ENCODE measurements at places on chromosomes 6 and 20.
A peak's percentile ranks its signal among the peaks of the same experiment; 100 is the strongest.

DNA sequence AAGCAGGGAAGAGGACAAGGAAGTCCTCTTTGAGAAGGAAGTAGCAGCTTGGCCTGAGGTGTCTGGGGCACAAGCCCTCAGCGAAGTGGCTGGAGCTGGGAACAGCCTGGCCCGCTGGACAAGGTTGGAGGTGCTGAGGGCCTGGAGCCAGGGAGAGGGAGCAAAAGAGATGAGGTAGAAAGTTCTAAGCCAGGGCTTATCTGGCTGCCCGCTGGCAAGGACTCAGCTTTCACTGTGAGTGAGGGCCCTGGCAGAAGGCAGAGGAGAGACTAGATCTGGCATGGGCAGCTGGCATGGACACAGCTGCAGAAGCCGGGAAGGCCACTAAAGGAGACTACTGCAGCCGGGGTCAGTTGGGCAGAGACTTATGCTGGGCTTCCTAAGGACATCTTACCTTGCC lies 21.8 kb upstream of the PCMTD2 start:
- DNase-seq = no peak

DNA sequence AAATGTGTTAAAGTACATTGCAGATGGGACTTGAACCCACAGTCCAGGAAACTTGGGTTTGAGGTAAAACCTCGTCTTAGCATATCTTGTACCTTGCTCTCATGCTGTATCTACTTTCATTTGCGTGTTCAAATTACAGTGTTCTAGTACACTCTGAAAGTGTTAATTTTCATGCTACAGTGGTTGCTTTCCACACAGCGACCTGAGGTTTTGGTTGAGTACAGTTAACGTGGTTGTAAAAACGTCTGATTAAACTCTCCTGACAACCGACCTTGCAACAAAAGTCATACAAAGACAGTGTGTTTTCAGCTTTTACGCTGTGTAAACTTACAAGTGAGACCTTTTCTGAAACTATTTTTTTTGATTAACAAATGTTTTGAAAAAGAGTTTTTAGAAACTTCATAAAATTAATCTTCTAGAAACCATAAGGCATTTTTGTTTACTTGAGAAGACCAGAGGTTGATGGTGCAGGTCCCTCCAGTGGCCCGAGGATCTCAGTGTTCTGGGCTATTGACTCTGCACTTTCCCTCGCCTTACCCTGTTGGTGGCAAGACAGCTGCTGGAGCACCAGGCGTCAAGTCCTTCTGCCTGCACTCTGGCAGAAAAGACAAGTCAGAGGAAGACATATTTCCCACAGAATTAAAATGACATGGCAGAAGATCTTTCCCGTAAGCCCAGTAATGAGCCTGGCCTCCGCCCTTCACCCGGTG lies 334.0 kb downstream of the THBS2 start:
- DNase-seq = no peak

DNA sequence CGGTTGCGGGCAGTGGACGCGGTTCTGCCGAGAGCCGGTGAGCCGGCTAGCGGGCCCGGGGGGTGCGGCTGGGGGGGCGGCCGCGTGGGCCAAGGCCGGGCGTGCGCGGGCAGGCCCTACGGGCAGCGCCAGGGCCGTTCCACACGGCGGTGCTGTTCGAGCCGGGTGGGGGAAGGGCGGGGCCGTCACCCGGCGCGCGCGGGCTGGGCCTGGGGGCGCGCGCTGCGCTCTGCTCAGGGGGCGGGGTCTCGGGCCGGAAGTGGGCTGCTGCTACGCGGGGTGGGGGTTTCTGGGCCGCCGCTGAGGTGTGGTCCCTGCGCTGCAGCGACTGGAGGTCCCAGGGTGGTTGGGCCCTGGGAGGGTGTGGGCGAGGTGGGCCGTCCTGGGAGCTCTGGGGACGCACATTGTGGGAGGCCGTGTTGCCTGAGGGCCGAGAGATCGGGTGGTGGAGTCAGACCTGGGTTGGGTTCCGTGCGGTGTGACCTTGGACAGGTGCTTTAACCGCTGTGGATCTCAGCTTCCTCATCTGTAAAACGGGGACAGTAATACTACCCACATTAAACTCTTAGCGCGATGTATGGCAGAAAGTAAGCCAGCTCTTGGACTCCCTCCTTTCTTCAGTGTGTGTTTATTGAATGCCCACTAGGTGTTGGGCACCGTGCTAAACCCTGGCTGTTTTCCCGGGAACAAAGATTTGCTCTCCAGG lies 391 bp downstream of the MAPRE1 start:
- peak; percentile 78 for DNase-seq

- no peak for DNase-seq
These were observed 3.9 kb upstream of the SDCBP2 start for GRCh38 chr20:1332749-1333300.

DNA sequence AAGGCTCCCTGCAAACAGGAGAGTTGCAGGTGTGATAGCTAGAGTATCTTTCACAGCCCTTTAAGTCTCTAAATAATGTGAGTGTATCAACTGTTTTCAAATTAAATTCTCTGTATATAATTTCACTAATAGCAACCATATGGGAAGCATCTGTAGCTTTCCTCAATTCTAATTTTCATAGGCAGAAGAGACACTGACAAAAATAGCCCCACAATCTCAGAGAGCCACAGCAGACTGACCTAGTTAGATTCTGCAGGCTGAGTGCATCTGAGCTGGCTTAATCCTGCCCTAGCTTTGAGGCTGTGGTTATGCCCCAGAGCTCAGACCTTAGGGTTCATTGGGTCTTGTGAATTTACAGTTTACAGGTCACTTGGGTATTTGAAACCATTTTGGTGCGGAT lies 63.9 kb downstream of the MAP7 start:
- DNase-seq = no peak

DNA sequence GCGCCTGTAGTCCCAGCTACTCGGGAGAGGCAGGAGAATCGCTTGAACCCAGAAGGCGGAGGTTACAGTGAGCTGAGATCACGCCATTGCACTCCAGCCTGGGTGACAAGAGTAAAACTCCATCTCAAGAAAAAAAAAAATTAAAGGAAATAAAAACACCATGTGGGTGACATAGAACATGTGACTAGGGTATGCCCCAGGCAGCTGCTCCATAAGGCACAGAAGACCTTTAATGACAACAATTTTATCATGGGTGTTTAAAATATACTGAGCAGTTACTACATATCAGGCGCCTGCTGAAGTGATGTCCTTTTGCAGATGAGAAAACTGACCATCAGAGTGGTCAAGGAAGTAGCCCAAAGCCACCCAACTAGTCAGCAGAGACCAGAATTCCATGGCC lies 8.0 kb downstream of the PEDS1 start:
- no peak for DNase-seq

DNA sequence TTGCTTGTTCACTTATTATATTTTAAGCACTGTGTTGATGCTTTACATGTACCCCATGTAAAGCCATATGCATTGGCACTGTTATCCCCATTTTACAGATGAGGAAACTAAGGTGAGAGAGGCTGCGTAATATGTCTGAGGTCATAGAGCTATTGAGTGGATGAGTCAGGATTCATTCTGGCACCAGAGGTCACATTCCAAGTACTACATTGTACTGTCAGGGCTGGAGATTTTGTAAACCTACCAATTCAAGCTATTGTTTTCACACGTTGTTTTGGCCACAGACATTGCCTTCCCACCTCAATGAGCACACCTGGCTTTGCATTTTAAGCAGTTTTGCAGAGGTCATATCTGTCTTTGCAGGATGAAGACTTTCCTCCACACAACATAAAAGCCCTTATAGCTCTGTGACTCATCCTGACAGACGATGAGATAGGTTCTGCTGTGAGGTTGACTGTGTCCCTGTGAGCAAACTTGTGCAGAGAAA lies 33.2 kb downstream of the ANKS1A start:
- DNase-seq = no peak

- DNase-seq = no peak
These were observed 57.0 kb downstream of the MAP1LC3A start for GRCh38 chr20:34615477-34615876.

- no peak for DNase-seq
These were observed 24.0 kb upstream of the ZMYND8 start for GRCh38 chr20:47380481-47380880.

- no peak for DNase-seq
These were observed 72.1 kb downstream of the FILIP1 start for GRCh38 chr6:75421316-75422023.

GRCh38 chr6:38162493-38163185 lies 343.1 kb downstream of the ZFAND3 start:
- no peak for DNase-seq

DNA sequence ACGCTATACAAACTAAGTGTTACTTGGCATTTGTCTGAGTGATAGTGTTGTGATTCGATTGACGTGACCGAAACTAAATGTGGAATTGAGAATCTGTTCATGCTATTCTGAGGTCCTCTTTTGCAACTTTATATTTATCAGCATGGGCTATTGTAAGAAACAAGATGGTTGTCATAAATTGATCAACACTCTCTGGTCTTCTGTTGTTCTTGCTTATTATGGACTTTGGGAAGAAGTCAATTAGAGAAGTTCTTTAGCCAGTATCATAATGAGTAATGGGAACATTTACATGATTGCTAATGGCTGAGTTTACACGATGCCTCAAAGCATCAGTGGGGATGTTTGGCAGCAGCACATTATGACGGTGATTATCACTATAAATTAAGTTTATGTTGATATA lies 195.0 kb downstream of the CD83 start:
- no peak for DNase-seq

DNA sequence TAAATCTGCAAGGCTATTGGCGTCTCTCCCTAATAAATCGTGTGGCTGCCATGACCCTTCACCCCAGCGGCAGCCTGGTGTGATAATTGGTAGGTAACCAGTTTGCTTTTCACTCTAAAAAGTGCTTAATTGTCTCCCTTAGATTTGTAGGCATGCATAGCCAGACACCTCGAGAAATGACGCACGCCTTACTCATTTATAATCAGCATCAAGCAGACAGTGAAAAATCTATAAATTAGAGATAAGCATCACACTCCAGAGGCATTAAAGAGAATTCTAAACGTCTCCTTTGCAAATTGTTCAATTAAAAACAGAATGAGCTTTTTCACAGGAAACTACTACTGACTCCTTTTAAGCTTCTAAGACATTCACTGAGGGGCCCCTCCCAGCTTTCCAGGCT lies 110.2 kb upstream of the RPS6KA2 start:
- DNase-seq = no peak

DNA sequence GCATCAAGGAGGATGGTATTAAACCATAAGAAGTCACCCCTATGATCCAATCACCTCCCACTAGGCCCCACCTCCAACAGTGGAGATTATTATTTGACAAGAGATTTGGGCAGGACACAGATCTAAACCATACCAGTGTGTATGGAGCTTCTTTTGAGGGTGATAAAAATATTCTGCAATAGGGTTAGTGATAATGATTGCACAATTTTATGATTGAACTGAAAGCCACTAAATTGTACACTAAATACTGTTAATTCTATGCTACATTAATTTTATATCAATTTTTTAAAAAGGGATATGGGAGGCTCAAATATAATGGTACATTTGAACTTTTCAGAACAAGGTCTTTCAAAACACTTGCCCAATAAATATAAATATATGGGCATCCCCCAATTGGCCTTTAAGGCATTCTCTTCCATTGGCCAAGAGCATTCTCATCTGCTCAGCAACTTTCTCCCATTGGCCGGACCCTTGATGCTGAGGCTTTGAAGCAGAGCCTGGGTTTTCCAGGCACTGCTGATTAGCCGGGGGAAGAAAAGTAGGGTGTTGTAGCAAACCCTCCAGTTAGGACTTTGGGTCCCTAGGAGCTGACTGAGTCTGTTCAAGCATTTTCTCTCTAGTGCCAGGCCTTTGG lies 209.9 kb downstream of the LRFN2 start:
- no peak for DNase-seq

- no peak for DNase-seq
These were observed 260.9 kb downstream of the TAF4 start for GRCh38 chr20:61804752-61805295.

DNA sequence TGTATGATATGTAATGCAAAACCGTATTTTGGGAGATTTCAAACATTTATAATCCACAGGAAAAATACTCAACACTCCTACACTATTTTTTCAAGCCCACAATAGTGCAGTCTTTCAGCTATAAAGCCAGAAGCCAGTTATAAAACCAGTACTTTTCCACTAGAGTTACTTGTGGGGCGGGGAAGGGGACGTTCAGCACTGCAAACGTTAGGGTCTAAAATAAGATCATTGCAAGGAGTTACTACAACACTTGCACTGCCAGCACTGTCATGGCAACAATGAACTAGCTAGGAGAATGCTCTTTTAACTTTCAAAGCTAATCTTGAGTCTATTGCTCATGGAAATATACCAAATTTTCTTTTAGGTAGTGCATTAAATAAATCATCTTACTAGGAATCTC lies 14.7 kb downstream of the SESN1 start:
- no peak for DNase-seq

- no peak for DNase-seq
These were observed 157.4 kb downstream of the ZMYND8 start for GRCh38 chr20:47198996-47199552.

DNA sequence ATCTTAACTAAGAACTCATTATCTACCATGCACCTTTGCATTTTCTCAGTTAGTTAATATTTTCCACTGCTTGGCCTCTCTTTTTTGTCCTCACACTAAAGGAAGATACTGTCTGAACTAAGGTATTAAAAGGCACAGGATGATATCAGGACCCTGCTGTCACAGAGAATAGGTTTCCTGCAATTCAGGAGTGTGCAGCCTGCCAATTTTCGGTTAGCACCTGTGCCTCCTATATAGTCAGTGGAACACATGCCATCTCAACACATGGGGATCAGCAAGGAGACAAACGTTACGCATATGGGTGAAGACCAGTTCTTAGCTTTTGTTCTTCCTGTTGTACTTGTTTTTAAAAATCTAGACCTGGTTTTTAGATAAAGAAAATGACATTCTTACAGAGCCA lies 71.0 kb downstream of the FUT9 start:
- no peak for DNase-seq

DNA sequence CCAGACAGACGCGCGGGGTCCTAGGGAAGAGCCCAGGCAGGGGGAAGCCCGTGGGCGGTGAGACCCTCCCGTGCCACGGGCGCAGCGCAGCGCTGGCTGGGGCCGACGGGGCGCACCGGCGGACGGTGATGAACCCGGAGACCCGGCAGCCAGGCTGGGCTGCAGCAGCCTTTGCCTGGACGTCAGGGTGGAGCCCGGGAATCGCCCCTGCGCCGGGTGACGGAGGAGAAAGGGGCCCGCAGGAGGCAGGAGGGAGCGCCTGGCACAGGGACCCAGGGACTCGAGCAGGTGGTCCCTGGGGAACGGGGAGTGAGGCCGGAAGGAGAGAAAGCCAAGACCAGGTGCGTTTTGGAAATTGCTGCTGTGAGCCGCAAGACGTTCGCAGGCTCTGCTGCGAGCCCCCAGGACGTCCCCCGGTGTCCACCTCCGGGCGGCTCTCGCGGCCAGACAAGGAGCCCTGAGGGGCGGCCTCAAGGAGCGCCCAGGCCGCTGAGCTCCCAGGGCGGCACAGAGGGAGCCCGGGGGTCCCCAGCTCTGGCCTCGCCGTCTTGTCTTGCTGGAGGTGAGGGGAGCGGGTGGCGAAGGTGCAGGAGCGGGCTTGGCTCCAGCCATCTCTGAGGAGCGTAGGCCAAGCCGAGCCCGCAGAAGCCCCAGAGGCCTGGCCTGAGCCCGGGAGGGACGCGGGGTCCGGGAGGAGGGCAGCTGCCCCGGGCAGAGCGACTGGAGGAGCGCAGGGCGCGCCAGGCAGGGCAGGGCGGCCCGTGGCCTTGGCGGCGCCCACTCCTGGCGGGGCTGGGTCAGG lies 191.2 kb upstream of the PDE10A start:
- no peak for DNase-seq

GRCh38 chr6:53325785-53326184 lies 23.0 kb downstream of the ELOVL5 start:
- DNase-seq = no peak

- no peak for DNase-seq
These were observed 53.6 kb downstream of the MDGA1 start for GRCh38 chr6:37643851-37644672.

- no peak for DNase-seq
These were observed 203.4 kb upstream of the KCNQ5 start for GRCh38 chr6:72418495-72418894.

Data from stimulated activated CD4-positive, alpha-beta T cell treated with anti-CD3 and anti-CD28 coated beads, TNF-alpha, amount 100 ng/mL, for 48 hours (primary cell).